Astrocyte of the cerebellum (primary cell): ENCODE measurements at places on chromosomes 7 and 10.

- DNase-seq: no peak
Observed at GRCh38 chr7:157404845-157405481, 68.2 kb downstream of the DNAJB6 start.

DNA sequence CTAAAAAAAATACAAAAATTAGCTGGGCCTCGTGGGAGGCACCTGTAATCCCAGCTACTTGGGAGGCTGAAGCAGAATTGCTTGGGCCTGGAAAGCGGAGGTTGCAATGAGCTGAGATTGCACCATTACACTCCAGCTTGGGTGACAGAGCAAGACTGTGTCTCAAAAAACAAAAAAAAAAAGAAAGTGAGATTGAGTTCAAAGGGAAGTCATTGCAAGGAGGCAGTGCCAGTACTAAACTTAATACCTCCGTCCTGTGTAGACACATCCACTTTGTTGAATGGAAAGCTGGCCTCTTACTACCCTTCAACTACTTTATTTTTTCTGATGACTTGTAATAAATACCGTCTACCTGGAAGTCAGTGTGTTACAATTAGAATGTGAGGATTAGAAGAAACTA, 31.0 kb downstream of the AHCYL2 start:
- DNase-seq: no peak

GRCh38 chr10:120557311-120557710, 100.3 kb downstream of the PLPP4 start:
- DNase-seq: no peak

GRCh38 chr7:82851121-82851520, 311.6 kb downstream of the PCLO start:
- no peak for DNase-seq

- DNase-seq: no peak
Observed at GRCh38 chr7:144725070-144725469, 110.8 kb downstream of the TPK1 start.

DNA sequence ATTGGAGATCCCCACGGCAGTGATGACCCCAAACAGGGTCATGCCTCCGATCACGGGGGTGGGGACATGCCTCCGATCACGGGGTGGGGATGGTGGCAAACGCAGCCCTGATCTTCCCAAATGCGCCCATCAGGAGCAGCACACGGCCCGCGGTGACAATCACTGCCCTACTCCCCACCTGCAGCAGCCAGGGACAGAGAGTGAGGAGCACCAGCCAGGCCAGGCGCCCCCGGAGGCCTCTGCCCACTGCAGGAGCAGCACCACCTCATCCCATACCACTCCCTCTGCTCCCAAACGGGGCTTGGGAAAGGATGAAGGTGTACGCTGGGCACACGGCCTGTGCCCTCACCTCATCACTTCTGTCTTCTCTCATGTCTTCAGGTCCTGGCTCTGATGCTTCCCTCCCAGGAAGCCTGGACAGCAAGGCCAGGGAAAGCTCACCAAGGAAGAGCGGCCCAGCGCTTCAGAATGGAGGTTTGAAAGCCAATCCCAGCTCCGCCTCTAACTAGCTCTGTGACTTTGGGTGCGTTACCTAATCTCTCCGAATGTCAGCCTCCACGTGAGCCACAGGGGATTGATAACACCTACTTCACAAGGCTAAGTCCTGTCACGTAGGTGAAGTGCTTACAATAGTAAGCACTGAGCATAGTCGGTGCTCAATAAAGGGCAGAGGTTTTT, 37.1 kb downstream of the STRA8 start:
- no peak for DNase-seq

- DNase-seq: no peak
Observed at GRCh38 chr7:82803411-82803810, 359.3 kb downstream of the PCLO start.

DNA sequence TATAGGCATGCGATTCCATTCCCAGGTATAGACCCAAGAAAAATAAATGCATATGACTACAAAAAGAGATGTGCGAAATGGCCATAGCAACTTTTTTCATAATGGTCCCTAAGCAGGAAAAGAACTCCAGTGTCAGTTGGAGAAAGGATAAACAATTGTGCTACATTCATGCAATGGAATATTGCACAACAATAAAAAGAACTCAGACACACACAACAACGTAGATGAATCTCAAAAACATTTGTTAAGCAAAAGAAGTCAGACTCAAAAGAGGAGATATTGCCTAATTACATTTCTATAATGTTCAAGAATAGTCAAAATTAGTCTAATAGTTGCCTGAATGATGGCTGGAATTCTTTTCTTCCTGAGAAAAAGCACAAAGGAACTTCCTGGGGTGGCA, 141.1 kb upstream of the GLI3 start:
- no peak for DNase-seq

- DNase-seq: no peak
Observed at GRCh38 chr10:133400624-133401424, 6.9 kb downstream of the MTG1 start.

DNA sequence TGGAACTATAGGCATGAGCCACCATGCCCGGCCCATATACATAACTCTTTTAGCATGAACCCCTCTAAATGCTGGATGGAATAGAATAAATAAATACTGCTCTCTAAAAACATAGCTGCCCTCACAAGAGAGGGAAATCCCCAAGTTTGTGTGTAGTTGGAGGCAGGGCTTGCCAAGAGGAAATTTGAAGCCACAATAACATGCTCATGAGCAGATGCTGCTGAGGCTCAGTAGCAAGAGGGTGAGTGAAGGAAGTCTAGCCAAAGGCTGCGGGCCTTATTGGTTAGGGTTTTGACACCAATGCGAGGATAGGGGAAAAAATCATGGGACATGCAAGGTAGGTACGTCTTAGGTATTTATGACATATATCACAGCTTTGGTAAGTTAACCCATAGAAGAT, 17.3 kb downstream of the TPK1 start:
- DNase-seq: no peak

GRCh38 chr10:123502983-123503382, 163.2 kb upstream of the GPR26 start:
- DNase-seq: no peak
